ENCODE measurements at places on chromosomes 3 and 15.

- DNase-seq = no peak
These were observed 32.5 kb downstream of the DCUN1D1 start for GRCh38 chr3:182947888-182948287.

DNA sequence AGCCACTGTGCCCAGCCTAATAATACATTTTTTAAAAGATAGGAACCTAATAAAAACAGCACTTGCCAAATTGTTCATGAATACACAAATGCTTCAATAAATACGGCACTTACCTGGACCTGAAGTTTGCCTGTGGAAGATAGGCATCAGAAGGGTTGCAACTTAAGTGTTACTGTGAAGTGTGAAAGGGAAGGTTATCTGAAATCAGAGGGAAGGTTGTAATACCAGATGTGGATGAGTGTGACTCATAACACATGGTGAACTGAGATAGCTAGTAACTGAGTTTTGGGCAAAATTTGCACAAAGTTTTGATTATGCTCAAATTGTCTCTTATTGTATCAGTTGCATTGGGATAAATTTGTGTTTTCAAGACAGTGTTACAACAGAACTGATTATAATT lies 68.0 kb downstream of the ATP11B start:
- DNase-seq = no peak

- peak; percentile 47 for DNase-seq
These were observed 7.7 kb downstream of the CCR5 start for GRCh38 chr3:46378426-46378942.

DNA sequence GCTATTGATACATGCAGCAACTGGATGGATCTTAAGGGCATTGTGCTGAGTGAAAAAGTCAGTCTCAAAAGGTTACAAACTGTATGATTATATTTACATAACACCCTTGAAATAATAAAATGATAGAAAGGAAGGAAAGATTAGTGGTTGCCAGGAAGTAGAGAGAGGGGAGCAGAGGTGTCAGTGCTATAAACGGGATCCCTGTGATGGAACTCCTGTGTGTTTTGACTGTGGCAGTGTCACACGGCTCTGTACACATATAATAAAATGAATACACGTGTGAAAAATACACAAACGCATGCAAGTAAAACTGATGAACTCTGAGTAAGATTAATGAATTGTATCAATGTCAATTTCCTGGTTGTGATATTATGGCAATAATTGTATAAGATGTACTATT lies 60.3 kb downstream of the TCAIM start:
- no peak for DNase-seq

- no peak for DNase-seq
These were observed 271.0 kb downstream of the SUCLG2 start for GRCh38 chr3:67383379-67383778.

DNA sequence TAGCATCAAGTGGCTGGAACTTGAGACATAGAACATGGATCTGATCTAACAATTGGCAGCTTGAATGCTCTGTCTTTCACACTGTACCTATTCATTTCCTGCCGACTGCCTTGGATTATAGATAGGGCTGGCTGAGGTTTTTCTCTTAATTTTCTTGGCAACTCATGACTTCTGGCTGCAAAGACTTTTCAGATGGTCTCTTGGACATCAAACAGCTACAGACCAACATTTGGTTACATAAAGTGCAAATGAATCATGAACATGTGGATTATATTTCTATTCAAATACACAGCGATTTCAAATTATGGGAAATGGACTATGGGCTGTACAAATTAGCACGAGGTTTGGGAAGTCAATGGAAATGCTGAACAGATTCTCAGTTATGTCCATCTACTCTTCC lies 26.2 kb upstream of the IL16 start:
- no peak for DNase-seq

DNA sequence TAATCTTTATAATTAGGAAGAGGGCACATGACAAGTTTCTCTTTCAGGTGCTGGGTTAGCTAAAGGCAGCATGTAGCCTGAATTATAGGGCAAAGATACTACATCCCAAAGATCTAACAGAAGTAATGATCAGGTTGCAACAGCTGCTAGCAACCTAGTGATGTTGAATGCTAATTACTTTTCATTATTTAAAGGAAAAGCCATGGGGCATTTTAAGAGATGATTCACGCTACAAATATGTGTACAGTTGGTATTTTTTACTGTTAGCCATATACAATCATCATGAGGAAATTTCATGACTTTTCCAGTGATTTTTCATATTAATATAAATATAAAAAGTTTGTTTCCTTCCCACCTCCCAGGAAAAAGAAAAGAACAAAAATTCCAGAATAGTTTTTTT lies 43.0 kb downstream of the NEK10 start:
- DNase-seq = no peak
